ENCODE measurements at places on chromosomes 1 and 21.

GRCh38 chr21:19523061-19523460 lies 1119.5 kb upstream of the TMPRSS15 start:
- no peak for DNase-seq

DNA sequence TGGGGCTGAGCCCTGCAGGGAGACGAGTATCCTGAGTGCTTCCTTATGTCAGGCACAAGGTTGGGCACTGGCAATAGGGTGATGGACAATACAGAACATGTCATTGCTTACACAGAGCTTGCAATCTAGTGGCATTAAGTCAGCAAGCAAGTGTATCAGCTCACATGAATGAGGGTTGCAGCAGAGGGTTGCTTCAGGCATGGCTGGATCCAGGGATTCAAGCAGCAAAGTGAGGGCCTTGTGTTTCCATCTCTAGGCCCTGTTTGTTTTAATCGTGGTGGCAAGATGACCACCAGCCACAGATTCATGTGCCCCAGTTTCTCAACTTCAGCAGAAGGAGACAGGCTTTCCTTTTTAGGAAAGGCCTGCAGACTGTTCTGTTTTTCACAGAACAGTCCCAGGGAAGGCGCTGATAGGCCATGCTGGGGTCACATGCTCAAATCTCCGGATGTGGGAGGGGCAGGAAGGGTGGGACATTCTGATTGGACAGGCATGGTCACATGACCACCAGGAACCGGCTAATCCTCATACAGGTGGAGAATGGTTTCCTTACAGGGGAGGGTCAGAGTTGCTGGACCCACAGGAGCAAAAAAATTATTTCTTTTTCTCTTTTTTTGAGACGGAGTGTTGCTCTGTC lies 14.4 kb downstream of the PLOD1 start:
- no peak for DNase-seq

GRCh38 chr1:30314591-30314990 lies 408.8 kb downstream of the MATN1 start:
- DNase-seq: no peak

- DNase-seq: no peak
Measured at GRCh38 chr1:161182214-161182613, 4.9 kb upstream of the B4GALT3 start.

DNA sequence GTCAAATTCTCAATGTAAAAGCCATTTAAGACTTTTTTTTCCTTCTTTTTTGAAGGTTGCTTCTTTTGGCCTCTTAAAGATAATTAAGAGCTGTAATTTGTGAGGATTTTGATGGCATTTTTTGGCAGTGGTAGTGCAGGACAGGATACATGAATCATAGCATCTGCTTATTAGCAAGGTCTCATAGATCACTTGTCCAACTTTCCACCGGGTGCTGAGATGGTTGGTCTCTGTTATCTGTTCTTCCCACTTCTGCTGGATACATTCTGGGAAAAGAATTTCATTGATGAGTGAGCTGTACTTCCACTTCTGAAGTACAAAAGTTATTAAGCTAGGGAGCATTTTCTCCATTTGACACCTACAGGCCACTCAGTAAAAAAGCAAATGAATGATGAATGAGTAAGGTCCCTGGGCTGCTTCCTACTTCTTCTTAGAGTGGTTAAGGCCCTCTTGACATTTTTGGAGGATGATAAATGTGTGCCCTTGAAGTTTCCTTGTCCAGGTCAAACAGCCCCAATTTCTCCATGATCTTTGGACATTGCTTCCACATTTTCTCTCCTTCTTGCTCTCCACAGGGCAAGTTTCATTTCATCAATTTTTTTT lies 100.6 kb downstream of the ROR1 start:
- no peak for DNase-seq

- DNase-seq: no peak
Measured at GRCh38 chr1:40650075-40650474, 15.4 kb downstream of the RIMS3 start.

GRCh38 chr1:218439541-218440295 lies 94.6 kb downstream of the TGFB2 start:
- DNase-seq: no peak

GRCh38 chr21:19998453-19998852 lies 999.8 kb upstream of the NCAM2 start:
- no peak for DNase-seq

- no peak for DNase-seq
Measured at GRCh38 chr1:31264790-31265386, 25.2 kb upstream of the NKAIN1 start.

- no peak for DNase-seq
Measured at GRCh38 chr1:152448095-152448494, 34.0 kb upstream of the CRNN start.

DNA sequence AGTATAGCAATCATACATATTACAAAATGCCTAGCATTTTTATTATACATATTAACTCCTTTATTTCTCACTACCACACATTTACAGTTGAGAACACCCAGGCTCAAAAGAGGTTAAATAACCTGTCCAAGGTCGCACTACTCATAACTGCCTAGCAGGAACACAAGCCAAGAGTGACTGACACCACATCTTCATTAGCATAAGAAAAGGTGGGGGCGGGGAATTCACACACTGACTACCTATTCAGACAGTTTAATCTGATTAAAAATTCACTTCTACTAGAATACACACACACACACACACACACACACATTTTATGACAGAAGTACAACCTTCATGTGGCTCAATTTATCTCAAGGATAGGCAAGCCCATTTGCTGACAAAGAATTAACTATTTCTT lies 77.8 kb upstream of the CACHD1 start:
- DNase-seq: no peak
